Spinal cord (tissue), 10 donors: ENCODE measurements at places on chromosomes 12 and 14. TPM values are rescaled to one million over a fixed set of nuclear protein-coding genes. Genes with fewer than 3 reads are reported as not detected.

The SDSL gene
- polyA plus RNA-seq, result 15.2 TPM

The NID2 gene
- polyA plus RNA-seq, result 36.9 TPM

The ZBTB1 gene
- polyA plus RNA-seq, result 35.7 TPM

The TMEM132C gene
- 23.1 TPM for polyA plus RNA-seq

The PUS7L gene
- 13.5 TPM for polyA plus RNA-seq

The PROX2 gene
- 1.3 TPM for polyA plus RNA-seq

The CCDC197 gene
- not detected for polyA plus RNA-seq

The RNF212B gene
- polyA plus RNA-seq, result not detected

The TAS2R31 gene
- polyA plus RNA-seq, result 0.82 TPM

The SLC10A1 gene
- polyA plus RNA-seq, result not detected

The MIP gene
- 0.60 TPM for polyA plus RNA-seq

The RARG gene
- 10.8 TPM for polyA plus RNA-seq

The RNASE7 gene
- not detected for polyA plus RNA-seq

The AHNAK2 gene
- polyA plus RNA-seq, result 36.1 TPM

The MYF6 gene
- polyA plus RNA-seq, result 3.5 TPM

The OVCH1 gene
- polyA plus RNA-seq, result 0.78 TPM

The TPPP2 gene
- polyA plus RNA-seq, result 0.59 TPM
